CD8-positive, alpha-beta T cell (primary cell): ENCODE measurements at places on chromosomes 4 and X.

DNA sequence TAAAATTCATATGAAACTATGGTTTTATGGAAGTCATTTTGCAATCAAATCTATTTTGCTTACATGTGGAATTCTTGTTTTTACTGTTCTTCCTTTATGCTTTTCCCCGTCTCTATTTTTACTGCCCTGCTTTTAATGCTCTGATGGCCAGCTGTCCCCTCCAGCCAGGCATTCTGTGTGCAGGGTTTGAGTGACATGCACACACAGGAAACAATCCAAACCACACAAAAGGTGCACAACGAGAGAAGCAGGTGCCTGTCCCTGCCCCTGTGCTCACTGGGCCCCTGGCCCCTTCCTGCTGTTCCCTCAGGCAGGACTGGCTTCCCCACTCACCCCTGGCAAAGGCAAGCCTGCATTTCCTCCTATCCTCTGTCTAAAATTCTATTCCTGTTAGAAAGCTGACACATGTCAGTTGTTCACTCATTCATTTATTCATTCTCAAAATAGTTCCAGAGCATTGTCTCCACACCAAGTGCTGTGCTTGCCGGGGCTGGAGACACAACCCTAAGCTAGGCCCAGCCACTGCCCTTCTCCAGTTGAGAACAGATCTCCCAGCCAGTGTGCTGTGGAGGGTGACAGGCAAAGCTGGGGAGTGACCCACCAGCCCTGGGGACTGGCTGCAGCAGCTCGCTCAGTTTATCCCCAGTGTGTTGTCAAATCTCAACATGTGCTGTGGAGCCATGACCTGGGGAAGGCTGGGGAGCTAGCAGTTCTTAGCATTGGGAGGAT is 346.3 kb downstream of the FBXW7 start:
- DNase-seq = no peak

DNA sequence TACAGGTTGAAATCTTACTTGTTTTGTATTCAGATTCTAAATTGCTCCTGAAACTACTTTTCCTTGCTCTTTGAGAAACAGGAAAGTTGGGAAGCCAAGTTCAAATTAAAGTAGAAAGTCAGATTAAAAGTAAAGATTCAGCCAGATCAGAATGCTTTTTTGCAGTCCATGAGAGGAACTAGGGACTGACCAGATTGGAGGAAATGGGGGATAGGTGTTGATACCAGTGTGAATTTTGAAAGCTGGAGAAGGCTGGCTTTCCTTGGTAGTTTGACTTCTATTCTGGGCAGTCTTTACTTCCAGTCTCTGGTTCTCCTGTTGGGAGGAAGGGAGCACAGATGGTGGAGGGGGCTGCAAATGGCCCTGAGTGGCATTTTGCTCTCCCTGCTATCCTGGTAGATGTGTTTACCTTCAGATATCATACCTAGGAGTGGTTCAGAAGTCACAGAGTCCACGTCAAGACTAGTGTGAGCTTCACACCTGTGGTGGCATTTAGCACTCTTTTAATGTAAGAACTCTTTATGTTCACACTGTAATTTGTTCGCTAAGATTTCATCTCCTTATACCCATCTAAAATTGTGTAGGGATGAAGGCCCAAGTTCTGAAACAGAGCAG is 68.8 kb downstream of the FNIP2 start:
- no peak for DNase-seq

- DNase-seq = no peak
These were observed 42.5 kb upstream of the ZNF157 start for GRCh38 chrX:47327902-47328301.

GRCh38 chr4:155403886-155404285 is 27.1 kb upstream of the MAP9 start:
- DNase-seq = no peak

- no peak for DNase-seq
These were observed 118.2 kb downstream of the EPHA5 start for GRCh38 chr4:65552057-65552456.

DNA sequence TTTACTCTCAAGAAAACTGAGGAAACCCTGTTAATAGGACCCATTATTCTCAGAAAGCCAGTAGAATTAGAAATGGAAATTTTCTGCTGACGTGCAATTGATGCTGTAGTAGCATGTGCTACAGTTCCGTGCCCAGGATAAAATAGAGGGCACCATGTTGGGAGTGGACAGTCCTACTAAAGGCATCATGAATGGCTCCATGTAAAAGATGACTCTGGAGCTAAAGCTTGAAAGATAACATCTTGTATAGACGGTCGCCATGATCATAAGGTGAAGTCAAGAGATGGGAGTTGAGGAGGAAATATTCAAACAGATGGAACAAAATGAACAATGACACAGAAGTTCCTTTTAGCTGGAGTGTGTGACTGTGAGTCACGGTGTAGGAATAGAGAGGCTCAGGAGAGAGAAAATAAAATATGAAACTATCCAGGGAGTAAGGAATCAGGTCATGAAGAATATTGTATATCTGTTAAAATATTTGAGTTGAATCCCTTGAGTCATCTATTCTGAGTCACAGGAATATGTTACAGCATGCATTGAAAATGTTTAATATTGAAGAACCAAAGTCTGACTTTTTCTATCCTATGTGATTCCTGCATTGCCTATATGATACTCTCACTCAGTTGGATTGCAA is 31.8 kb downstream of the ANXA10 start:
- no peak for DNase-seq

- DNase-seq = no peak
These were observed 60.5 kb upstream of the TRIM2 start for GRCh38 chr4:153143527-153144348.

- no peak for DNase-seq
These were observed 49.4 kb upstream of the FAT1 start for GRCh38 chr4:186772936-186773487.
